Fibroblast of gingiva (primary cell): ENCODE measurements at places on chromosomes 7 and 10.

DNA sequence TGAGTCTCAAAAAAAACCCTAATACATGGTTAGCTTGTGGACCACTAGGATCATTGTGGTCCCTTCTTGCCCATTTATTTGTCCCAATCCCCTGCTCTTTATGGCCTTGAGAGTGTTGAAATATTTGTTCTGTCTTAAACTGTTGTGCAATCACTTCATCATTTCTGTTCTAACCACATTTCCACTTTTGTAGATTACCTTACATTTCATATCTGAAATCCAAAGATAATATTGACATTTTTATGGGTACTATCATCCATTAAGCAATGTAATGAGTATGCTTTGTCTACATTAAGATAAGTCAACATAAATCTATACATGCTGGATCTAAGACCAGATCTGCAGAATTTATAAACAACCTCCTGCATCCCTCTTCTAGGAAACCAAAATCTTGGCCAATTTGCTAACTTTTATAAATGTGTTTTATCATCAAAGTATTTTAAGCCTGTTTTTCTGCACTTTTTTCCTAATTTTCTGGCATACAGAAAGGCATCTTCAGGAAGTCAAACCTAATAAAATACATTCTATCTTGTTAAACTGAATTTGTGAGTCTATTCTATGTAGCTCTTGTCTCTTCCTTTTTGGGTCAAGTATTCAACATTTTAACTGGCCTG, 359.4 kb upstream of the CELF2 start:
- peak; percentile 52 for DNase-seq

DNA sequence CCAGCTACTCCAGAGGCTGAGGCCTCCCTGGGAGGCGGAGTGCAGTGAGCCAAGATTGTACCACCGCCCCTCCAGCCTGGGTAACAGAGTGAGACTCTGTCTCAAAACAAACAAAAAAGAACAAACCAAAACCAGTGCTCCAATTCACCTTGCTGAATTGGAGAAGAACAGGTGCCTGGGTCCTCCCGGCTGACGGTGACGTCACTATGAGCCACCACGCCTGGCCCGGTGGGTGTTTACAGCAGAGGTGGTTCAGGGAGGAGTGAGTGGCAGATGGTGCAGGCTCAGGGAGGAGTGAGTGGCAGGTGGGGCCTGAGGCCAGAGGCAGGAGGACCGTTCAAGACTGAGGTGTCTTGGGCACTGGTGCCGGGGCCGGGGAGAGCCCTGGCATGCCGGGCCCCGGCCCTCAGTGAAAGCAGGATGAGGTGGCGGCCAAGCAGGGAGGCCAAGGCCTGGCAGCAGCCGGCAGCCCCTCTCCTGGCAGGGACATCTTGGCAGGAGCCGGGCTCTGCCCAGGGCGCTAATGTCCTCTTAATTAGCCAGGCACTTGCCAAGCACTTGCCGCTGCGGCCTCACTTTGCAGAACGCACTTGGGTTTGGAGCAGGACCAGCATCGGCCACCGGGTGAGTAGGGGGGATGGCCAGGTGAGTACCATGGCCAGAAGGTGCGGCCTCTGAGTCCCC, 162.8 kb upstream of the TNRC18 start:
- DNase-seq, result no peak

DNA sequence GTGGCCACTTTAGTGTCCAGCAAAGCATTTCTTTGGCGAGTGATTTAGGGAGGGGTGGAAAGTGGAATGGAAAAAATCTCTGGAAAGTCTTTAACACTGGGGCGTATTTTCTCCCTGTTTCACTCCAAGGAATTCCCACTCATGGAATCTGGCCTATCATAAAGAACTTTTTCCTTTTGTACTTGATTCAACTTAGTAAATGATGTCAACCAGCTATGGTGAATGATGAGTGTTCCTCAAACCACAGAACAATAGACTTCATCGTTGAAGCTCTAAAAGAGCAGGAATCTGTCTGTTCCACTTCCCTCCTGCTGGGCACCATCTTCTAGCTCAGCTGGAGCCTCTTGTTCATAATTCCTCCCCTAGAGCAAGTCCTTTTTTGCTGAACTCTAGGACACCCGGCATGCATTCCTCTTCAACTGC, 66.5 kb downstream of the EPDR1 start:
- no peak for DNase-seq

- DNase-seq, result no peak
Observed at GRCh38 chr7:70458745-70459144, 673.2 kb upstream of the GALNT17 start.

DNA sequence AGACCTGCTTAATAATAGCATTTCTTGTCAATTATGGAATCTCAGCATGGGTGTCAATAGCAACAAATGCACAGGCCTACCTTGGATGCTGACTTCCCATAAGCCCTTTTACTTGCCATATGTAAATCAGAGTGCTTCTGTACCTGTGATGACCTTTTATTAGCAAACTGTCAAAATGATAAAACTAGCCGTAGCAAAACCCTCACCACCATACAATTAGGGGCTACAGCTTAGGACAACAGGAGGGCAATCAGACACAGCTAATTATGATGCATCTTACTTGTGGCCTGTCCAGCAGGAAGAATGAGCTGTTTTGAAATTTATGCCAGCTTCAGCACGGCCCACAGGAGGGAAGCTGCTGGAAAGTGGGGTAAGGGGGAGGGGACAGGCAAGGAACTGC, 201.6 kb downstream of the TAX1BP1 start:
- DNase-seq, result peak; percentile 16

- DNase-seq, result no peak
Observed at GRCh38 chr7:371119-371778, 81.3 kb downstream of the FOXL3 start.

GRCh38 chr7:134435161-134435920, 23.6 kb downstream of the AKR1B1 start:
- peak; percentile 24 for DNase-seq

- no peak for DNase-seq
Observed at GRCh38 chr7:130409067-130409711, 28.9 kb downstream of the CPA1 start.

GRCh38 chr10:91010952-91011351, 90.1 kb upstream of the ANKRD1 start:
- DNase-seq, result no peak

DNA sequence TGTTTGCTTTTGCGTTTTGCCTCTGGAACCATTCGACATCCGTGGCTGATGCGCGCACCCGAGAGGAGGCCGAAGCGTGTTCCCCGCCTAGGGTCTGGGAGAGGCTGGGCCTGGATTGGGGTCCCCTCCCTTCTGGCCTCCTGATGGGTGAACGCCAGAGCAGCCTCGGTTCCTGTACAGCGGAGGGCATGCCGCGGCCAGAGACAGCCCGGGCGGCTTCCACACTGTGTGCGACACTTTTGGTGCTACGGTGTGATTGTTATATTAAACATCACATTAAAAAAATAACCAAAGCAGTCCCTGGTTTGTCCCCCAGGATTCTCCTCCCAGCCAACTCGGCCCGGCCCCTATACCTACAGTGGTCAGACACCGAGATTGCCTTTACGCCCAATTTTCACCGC, 3.7 kb upstream of the HOXA7 start:
- DNase-seq, result no peak

DNA sequence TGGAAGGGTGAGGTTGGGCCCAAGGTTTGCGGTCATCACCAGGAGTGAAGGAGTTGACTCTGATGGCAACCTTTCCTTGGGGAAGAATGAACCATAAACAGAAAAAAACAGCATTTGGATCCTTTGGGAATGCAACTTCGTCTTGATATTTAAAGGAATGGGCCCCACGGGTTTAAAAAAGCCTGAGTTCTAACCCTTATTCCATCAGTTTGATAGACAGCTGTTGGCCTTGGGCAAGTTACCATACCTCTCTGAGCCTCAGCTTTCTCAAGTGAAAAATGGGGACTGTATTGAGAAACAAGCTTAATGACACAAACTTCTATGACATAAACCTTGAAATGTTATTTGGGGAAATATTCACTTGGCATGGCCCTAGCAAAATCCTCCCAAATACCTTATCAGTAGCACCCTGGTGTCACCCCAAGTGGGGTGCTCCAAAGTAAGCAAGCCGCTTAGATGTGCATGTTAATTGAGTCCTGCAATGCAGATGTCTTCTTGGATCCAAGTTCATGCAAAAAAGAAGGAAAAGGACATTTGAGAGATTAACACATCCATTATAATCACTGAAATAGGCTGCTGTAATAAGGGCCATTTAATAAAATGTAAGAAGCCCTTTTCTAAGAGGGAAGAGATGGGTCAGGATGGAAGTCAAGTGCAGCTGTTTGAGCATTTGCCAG, 13.8 kb downstream of the MXI1 start:
- DNase-seq, result no peak

- DNase-seq, result no peak
Observed at GRCh38 chr10:43102063-43102828, 25.4 kb downstream of the RET start.
